ENCODE measurements at places on chromosomes 7 and 10.
A peak's percentile ranks its signal among the peaks of the same experiment; 100 is the strongest.

DNA sequence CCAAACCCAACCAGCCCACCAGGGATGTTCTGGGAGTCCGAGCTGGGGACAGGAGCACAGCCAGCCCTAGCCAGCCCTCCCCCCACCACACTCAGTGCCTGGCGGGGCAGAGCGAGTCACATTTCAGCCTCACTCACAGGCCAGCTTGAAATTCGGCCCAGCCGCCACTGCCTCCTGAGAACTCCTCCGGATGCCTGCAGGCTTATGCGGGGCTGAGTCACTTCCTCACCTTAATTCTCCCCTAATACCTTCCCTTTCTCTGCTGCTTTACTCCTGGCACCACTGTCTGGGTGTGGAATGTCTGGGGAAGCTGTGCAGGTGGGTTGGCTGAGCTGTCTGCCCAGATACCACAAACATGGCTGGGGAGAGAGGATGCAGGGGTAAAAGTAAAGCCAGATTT, 22.6 kb upstream of the DLG5 start:
- DNase-seq: no peak

DNA sequence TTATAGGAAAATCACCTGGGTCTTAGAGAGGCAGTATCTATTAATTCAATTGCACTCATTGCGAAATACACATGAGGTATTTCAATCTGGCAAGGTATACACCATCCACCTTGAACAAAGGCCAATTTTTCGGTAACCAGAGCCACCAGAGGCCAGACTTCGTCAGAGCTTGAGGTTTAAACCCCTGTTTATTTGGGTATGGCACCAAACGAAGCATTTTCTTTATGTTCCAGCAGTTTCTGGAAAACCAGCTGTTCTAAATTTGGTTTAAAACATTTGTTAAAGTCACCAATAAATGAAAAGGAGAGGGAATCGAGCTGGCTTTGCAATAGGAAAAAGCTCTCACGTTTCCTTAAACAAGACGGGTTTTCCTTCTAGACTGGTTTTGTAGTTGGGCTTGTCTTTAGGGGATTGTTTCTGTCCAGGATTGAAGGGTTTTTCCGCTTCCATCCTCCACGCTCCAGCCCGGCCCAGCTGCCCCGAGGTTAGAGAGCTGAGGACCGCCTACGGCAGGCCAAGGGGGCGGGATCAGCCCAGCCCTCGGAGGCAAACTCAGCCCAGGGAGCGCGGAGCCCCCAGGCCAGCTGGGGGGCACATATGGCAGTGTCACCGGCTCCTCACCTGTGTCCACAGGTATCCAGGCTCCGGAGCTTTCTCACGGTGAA, 539.4 kb upstream of the MGMT start:
- no peak for DNase-seq

DNA sequence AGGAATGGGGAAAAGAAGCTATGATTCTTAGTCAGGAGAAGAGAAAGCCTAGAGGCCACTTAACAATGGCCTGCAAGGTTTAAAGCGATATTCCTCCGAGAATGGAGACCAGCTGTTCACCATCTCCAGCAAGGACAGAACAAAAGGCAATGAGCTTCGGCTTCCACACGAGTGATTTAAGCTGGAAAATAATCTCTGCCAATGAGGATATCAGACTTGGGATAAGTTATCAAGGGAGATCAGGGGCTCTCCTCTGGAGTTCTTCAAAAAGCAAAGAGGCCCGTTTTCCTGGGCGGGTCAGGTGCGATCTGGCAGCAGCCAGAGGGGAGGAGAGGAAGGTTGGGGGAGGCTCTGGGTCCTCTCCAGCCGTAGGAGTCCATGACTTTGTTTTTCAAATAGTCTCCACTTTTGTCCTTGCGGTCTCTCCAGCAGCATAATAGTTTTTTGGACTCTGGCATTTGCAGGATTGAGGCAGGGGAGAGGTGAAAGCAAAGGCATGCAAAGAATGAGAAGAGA, 211.3 kb downstream of the SKIDA1 start:
- DNase-seq: no peak

- no peak for DNase-seq
These were observed 3.3 kb upstream of the ZC3HAV1 start for GRCh38 chr7:139112741-139113250.

GRCh38 chr10:24305551-24306506, 96.9 kb downstream of the KIAA1217 start:
- no peak for DNase-seq

DNA sequence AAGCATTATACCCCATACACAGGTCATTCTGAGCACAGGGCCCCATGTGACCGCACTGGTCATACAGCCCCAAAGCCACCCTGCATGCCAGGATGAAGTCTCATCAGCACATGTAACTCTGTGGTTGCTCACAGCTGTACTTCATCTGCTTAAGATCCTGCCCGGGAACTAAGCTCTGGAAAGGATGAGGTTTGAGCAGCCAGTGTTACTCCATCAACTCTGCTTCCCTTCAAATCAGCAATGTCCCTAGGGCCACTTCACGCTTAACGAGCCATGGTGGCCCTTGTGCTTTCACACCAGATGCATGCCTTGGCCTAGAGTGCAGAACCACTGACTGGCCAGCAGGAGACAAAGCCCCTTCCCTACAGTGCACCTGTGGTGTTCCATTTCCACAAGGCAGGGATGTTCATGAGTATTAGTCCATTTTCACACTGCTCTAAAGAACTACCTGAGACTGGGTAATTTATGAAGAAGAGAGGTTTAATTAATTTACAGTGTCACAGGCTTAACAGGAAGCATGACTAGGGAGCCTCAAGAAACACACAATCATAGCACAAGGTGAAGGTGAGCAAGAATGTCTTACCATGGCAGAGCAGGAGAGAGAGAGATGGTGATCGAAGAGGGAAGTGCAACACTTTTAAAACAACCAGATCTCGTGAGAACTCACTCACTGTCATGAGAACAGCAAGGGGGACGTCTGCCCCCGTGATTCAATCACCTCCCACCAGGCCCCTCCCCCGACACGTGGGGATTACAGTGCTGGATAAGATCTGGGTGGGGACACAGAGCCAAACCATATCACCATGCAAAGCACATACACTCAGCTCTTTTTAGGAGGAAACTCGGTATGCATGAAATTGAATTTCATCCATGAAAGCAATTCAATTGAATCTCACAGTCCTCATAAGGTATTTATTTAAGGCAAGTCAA, 149.0 kb upstream of the CDCA7L start:
- DNase-seq: peak; percentile 74

GRCh38 chr7:156475179-156475578, 165.4 kb upstream of the RNF32 start:
- no peak for DNase-seq

- no peak for DNase-seq
These were observed 3.3 kb upstream of the THSD7A start for GRCh38 chr7:11835260-11835659.

DNA sequence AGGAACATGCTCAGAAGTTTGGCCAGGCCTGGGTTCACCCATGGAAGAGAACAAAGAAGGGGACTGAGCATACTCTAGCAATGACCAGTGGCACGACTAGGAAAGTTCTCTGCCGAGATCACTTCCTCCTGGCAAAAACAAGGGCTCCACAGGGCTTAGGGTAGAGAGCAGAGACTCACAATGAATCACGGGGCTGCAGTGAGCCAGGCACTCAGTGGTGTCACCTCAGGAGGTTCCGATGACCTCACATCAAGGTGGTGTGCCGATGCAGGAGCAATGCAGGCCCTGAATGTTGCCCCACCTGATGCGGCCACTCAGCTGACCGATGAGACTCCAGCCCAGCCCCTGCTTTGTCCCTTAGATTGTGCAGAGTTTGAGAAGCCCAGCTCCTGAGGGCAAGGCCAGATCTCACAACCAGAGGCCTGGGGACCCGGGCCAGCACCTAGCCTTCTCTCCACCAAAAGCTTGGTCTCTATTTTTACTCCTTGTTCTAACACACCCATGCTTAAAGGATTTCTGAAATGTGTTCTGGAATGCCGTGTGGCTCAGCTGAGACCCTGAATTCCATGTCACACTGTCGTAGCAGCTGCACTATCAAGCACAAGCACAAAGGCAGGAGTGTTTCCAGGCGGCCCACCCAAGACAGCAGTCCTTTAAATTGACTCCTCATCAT, 60.9 kb downstream of the COBL start:
- DNase-seq: no peak

GRCh38 chr10:131899695-131900349, 986 bp upstream of the PPP2R2D start:
- peak; percentile 49 for DNase-seq

GRCh38 chr10:97497572-97498075, 598 bp downstream of the MMS19 start:
- peak; percentile 70 for DNase-seq

DNA sequence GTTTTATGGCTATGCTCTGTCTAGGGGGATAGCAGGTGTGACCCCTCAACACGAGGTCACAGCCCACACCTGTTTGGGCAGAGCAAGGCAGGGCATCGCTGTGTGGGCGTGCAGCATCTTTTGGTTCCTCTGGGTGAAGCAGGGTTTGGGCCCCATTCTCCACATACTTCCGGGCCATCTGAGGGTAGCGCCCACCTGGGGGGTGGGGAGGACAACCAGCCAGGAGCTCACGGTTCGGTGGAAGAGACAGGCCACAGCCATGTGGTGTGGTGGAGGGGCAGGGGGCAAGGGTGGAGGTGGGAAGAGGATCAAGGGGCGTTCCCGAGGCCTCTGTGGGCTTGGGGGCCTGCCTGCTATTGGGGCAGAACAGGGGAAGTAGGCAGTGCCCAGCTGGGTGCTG, 2.4 kb downstream of the SH2B2 start:
- DNase-seq: no peak

GRCh38 chr7:41977661-41978060, 259.3 kb downstream of the GLI3 start:
- DNase-seq: no peak

GRCh38 chr7:28061824-28062196, 118.8 kb downstream of the JAZF1 start:
- DNase-seq: no peak

GRCh38 chr7:120005720-120006119, 267.3 kb upstream of the KCND2 start:
- DNase-seq: no peak

DNA sequence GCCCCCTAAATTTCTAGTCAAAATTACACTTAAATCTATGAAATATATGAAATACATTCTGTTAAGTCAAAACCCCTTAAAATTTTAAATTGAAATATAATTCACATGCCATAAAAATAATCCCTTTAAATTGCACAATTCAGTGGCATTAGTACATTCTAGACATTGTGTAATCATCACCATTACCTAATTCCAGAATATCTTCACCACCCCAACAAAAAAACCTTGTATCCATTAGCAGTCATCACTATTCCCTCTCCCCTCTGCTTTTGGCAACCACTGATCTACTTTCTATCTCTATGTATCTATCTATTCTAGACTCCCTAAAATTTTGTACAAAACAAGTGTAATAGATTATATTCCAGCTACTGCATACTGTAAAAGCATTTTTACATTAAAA, 261.2 kb downstream of the GLI3 start:
- DNase-seq: no peak

DNA sequence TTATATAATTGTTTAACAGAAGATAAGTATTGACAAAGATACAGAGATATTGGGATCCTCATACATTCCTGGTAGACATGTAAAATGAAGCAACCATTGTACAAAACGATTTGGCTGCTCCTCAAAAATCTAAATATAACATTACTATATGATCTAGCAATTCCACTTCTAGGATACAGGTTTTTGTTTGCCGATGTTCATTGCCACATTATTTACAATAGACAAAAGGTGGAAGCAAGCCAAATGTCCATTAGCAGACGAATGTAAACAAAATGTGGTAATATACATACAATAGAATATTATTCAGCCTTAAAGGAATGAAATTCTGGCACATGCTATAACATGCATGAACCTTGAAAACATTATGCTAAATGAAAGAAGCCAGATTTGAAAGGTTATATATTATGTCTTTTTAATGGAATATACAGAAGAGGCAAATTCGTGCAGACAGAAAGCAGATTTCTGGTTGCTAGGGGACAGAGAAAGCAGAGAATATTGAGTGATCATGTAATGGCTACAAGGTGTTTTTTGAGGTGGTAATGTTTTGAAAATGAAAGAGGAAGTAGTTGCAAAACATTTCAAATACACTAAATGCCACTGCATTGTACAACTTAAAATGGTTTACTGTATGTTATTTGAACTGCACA, 44.9 kb downstream of the POLR1F start:
- DNase-seq: no peak

GRCh38 chr10:87658858-87659555, 671 bp upstream of the PAPSS2 start:
- DNase-seq: peak; percentile 16

Data from NCI-H1417 (cell line).